ENCODE measurements at places on chromosomes 1 and 21.

GRCh38 chr1:236576004-236576403, 28.3 kb downstream of the HEATR1 start:
- DNase-seq = no peak

GRCh38 chr1:224433701-224434672, 610 bp downstream of the WDR26 start:
- no peak for DNase-seq

GRCh38 chr1:93668121-93668520, 13.5 kb downstream of the BCAR3 start:
- no peak for DNase-seq

DNA sequence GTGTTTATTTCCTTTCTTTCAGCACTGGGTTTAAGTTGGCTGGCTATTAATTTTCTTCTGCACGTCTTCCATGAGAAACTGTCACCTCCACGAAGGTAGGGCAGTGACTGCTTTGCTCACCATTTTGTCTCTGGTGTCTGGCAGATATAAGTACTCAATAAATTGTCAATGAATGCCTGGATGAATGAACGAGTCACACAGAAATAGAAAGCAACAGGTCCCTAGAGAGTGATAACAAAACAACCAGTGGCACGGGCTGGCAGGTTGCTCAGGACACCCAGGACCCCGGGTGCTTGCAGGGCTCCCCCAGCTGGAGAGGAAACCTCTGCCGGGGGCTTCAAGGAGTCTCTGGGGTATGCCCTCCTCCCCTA, 3.2 kb upstream of the MYOC start:
- no peak for DNase-seq

DNA sequence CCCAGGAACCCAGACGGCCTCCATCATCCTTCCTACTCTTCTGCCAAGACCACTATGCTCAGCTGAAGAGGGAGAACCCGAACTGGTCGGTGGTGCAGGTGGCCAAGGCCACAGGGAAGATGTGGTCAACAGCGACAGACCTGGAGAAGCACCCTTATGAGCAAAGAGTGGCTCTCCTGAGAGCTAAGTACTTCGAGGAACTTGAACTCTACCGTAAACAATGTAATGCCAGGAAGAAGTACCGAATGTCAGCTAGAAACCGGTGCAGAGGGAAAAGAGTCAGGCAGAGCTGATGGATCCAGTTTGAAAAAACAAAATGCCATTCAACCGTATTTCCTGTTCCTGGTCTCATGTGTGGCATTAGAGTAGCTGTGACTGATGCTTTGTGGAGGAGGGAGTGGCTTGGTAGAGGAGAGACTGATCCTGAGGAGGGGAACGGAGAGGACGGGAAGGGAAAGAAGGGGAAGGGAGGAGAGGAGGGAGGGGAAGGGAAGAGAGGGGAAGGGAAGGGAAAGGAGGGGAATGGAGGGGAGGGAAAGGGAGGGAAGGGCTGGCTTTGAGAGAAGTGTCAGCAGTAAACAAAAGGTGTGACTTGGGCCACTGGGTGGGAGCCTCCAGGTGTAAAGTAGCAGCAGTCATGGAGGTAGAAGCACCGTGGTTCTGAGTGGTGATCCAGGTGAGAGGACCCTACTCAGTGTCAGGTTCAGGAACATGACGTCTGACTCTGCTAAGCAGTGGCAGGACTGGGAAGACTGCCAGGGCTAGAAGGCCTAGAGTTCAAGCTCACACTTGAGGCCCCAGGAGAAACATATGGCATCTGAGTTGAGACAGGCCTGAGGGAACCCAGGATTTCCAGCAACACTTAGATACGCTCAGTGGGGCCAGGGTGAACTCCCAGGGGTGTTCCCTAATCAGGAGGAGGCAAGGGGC, 846 bp downstream of the HMGB4 start:
- no peak for DNase-seq

DNA sequence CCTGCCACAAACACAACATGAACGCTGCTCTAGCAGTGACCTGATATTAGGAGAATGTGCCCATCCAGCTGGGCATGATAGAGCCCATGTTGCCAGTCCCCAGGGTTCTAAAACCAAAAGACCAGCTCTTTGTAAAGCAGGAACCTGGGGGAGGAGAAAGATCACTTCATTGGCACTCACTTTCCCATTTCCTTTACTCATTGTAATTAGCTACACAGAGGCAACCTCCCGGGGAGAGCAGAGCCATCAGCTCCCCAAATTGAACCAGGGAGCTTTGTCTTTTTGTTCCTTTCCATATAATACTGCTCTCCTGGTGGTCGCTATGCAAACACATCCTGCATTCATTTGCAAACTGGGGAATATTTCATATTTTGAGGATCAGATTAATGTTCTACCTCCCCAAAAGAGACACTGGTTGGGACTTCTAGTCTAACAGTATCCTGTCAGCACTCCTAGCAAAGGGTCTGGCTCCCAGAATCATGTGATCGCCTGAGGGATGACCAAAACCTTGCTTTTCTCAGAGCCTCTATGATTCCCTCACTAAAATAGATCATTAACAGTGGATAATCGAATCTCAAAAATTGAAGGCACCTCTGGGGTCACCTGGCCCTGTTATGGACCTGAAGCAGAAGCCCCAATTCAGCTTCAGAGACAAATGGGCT, 76.7 kb upstream of the CD1D start:
- no peak for DNase-seq

DNA sequence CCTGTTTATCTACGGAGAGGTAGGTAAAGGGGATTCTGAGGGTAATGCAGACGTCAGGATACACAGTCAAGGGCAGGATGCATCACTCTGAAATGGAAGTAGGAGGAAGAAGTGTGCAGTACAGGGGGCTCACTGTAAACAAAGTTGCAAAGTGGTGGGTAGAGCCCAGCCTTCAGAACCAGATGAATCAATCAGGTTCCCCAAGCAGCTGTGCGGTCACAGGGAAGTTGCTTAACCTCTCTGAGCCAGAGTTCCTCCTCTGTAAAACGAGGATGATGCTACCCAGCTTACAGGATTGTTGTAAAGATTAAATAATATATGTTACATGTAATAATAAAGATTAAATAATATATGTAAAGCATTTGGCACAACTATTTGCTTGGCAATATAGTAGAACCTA, 13.5 kb upstream of the MYOM3 start:
- no peak for DNase-seq

DNA sequence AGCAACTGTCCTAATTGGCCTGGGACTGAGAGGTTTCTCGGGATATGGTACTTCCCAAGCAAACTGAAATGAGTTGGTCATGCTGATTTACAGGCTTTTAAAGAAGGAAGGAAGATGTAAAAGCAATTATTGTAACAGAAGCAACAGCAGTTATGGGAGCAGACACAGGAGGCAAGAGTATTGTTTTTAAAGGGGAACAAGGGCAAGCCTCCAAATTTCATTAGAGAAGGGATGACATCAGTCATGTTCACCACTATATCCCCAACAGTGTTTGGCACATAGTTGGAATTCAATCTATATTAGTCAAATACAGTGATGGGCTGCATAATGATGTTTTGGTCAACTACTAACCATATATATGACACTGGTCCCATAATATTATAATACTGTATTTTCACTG, 46.0 kb upstream of the JUN start:
- DNase-seq = no peak

GRCh38 chr1:198335663-198336062, 178.9 kb downstream of the NEK7 start:
- no peak for DNase-seq

DNA sequence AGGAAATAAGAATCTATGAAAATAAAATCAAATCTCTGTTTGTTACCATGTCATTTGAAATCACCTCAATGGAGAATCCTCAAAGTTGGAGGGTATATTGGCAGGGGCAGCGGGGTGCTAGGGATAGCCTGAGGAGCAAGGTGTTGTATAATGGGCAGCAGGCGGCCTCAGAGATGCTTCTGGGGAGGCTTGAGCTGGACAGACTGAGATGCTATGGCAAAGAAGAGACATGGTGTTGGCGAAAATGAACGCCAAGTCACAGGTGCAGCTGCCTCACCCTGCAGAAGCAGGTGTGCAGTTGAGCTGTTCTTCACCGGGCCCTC, 3.1 kb upstream of the SLC1A7 start:
- no peak for DNase-seq

- DNase-seq = no peak
These were observed 214.1 kb downstream of the PBX1 start for GRCh38 chr1:164773102-164773501.

GRCh38 chr1:9730096-9730901, 78.8 kb downstream of the PIK3CD start:
- no peak for DNase-seq

DNA sequence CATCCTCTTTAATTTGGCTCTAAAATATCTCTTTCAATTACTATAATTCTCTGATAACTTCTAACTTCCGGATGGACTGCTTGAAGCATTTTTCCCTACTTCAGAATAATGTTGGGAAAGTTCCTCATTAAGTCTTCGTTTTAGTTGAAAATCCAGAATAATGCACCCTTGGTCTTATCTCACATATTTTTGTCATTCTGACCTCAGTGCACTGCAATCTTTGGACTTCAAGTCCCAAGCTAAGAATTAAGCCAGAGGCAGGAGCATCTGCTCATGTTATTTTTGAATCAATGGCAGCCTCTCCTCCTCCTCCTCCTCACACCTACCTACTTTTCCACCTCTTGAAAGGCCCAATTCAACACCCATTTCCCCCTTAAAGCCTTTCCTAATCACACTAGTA, 169.8 kb downstream of the CYYR1 start:
- no peak for DNase-seq

DNA sequence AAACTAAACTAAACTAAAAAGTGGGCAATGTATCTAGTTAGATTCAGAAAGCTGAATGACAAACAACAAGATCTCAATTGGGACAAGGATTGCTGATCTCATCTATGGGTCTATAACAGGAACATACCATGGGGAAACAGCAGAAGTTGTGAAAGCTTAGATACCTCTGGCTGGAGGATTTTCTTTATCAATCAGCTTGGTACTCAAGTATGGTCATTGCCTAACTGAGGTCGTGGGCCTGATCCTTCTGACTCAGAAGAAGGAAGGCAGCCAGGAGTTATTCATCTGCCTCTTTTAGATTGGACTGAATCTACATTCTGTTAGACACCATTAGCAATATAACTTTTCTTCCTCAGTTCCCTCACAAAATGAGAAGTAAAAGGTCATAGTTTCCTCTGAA, 39.7 kb downstream of the DNTTIP2 start:
- peak; percentile 64 for DNase-seq

DNA sequence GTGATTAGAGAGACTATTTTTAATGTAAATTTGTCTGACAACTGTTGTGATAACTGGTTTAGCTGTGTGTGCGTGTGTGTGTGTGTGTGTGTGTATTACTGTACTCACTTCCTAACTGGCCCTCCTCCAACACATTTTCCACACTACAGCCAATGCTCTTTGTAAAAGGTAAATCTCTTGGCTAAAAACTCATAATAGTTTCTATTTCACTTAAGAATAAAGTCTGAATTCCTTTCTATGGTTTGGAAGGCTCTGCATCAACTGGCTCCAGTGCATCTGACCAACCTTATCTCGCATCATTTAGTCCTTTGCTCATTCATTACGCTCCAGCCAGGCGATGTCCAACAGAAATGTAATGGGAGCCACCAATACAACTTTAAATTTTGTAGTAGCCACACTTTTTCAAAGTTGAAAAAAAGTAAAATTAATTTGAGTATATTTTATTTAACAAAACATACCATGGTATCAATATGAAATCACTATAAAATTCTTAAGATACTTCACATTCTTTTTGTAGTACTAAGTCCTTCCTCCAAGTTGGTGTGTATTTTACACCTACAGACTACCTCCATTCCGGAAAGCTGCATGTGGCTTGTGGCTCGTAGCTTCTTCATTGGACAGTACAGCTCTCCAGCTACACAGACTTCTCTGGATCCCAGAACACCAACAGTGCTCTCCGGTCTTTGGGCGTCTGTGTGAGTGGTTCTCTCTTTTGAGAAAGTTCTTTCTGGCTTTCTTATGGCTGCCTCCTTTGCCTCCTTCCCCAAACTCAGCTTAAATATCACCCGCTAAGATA, 68.9 kb downstream of the NRIP1 start:
- DNase-seq = no peak

DNA sequence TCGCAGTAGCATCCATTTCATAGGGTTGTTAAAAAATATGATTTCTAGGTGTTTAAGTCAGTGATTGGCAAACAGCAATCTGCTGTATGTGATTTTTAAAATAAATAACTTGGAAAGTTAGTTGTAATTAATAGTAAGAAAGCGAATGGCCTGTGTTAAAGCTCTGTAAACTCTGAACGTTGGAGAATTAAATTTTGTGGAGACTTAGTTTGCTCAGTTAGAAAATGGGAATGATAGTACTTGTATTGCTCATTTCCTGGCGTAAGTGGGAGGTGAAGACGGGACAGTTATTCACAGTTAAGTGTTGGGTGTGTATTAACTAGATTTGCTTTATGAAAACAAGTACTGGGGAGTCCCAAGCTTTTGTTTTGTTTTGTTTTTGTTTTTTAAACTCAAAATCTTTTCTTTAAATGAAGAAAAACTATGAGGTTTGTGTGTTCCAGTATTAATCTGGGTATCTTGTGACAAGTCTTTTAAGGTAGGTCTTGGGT, 995 bp downstream of the CACYBP start:
- DNase-seq = no peak

- DNase-seq = no peak
These were observed 123.8 kb upstream of the IVNS1ABP start for GRCh38 chr1:185440877-185441276.

- no peak for DNase-seq
These were observed 67.8 kb downstream of the MAN1C1 start for GRCh38 chr1:25684216-25684965.

DNA sequence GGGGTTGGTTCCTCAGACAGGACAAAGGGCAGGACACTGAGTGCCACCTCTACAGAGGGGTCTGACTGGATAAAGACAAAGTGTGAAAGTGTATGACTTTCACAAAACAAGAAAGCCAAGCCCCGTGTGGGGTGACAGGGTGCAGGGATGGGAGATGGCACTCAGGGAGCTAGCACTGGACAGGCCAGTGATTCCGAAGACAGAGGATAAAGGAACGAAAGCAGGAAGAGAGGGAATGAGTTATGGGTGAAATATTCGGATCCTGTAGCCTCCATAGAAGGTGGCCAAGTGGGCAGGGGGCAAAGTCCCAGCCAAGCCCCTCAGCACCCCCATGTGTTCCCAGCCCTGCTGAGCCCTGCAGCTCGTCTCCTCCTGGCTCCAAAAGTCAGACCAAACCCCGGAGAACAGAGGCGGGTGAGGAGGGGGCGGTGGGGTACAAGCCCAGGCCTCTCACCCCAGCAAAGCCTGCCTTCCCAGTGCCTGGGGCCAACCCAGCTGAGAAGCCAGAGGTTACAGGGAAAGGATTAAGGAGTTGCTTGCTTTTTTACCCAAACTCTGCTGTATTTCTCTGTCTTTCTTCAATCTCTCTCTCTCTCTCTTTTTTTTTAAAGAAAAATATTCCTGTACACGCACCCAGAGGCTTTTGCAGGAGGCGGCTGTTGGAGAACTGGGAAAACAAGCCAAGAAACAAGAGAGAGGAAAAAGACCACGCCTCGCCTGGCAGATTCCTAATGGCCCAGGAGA, 14.0 kb upstream of the WASF2 start:
- DNase-seq = no peak

Data from RWPE1 (cell line).